ENCODE measurements at places on chromosomes 3 and 15.

DNA sequence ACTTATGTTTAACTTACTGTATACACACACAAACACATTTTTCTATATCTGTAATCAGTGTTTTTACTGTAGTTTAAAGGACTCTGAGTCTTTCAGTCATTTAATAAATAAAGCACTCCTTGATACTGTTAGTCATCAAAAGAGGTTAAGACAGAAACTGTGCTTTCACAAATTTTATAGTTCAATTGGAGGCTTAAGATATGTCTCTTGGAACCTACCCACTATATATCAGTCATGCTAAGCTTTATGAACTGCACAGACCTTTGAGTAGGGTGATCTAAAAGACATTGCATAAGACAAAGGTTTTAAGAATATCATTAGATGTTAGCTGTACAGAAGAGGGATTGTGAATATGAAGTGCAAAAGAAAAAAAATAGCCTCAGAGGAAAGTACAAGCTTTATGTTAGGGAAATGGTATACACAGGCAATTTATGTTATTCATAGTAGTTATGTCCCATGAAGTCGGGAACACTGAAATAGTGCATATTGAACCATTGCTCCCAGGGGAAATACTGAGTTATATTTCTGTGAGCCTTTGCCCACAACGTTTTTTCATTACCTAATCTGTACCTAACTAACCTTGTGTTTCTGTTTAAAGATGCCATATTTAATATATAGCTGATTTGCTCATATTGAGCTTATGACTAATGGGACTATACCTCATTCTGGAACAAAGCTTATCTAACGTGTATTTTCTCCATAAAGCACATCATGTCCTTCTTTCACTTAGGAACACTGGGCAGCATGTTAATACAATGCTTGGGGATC is 19.7 kb downstream of the CHMP2B start:
- DNase-seq: no peak

GRCh38 chr3:17009826-17010225 is 125.1 kb downstream of the PLCL2 start:
- DNase-seq: no peak

DNA sequence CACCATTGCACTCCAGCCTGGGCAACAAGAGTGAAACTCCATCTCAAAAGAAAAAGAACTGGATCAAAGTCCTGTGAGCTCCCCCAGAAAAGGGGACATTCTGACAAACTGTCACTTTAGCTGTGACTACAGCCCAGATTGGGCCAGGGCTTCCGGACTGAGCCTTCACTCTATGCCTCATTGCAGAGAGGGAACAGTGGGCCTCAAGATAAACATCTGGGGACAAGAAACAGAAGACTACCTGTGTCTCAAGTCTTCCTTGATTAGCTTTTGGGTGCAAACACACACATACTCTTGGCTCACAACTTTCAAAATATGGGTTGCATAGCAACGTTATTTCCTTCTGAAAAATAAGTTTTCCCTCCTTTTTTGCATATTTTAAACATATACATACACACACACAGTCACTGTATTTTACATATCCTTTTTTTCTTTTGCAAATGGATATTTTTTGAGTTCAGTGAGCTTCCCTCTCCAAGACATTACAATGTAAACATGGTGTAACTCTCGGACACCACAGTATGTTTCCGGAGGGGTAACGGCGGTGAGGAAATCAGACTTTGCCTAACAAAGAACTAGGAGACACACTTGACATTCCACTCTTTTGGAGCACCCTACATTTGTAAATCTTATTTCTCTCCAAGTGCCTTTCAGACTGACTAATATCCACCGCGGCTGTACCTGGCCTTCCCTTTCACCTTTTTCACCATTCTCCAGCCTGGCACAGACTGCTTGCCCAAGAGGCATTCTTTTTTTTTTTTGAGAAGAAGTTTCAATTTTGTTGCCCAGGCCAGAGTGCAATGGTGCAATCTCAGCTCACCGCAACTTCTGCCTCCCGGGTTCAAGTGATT is 3.5 kb downstream of the TKT start:
- no peak for DNase-seq

- DNase-seq: no peak
These were observed 330.8 kb downstream of the TIGIT start for GRCh38 chr3:114624571-114625181.

DNA sequence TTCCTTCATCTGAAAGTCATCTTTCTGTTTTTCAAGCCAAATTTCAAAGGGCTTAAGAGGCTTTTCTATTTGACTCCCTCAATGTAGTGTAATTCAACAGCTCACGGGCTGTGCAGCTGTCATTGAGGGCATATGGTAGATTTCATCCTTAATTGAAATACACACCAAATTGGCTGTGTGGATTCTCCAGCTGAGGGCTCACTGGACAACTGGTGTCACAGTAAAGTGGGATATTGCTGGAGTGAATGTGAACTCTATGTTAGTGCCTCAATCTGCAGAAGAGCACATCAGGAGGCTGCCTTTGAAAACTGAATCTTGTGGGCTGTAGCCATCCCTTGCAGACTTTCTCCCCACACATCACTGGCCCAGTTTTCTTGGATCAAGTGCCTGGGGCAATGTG is 120.1 kb downstream of the GALK2 start:
- DNase-seq: no peak

DNA sequence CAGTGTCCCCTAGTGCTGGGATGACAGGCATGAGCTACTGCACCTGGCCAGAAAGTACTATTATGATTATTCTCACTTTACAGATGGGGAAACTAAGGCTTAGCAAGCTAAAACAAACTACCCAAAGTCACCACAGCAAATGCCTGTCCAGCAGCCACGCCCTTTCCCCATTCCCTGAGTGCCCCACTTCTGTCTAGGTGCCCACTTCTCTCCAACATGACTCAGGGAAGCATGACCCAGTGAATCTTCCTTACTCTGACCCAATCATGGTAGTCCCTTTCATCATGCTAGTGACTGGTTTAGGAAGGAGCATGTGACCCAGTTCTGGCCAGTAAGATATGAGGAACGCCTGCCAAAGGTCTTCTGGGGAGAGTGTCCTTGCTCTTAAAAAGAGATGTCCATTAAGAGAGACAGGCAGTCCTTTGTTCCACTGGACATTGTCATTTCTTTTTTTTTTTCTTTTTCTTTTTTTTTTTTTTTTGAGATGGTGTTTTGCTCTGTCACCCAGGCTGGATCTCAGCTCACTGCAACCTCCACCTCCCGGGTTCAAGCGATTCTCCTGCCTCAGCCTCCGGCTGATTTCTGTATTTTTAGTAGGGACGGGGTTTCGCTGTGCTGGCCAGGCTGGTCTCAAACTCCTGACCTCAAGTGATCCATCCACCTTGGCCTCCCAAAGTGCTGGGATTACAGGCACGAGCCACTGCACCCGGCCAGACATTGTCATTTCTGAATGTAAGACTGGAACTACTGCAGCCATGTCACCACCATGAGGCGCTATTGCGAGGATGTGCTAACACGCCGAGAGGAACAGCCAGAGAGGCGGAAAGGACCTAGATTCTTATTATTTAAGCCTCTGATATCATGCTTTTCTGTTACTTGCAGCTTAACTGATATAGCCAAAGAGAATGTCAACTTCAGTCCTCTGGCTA is 19.8 kb downstream of the MEGF11 start:
- no peak for DNase-seq

GRCh38 chr15:69987492-69988489 is 109.9 kb downstream of the TLE3 start:
- no peak for DNase-seq

DNA sequence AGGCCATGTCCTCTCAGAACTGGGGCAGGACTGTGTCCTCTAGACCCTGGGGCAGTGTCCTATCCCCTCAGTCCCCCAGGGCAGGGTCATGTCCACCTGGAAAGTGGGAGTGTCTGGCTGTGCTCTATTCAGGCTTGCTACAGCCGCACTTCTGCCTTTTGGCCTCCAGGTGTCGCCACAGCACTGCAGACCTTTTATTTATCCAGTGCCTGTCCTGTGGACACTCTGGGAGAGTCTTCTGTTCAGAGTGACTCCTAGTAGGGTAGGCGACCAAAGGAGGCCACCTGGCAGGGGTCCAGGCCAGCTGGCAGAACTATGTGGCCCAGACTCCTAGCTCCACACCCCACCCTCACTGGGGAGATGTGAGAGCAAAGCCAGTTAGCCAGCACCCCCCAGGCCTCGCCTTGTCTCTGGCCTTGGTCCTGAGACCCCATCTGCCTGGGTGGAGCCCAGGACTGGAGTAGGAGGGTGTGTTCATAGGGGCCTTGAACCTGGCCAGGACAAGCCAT is 3.9 kb downstream of the TMIE start:
- peak; percentile 35 for DNase-seq

DNA sequence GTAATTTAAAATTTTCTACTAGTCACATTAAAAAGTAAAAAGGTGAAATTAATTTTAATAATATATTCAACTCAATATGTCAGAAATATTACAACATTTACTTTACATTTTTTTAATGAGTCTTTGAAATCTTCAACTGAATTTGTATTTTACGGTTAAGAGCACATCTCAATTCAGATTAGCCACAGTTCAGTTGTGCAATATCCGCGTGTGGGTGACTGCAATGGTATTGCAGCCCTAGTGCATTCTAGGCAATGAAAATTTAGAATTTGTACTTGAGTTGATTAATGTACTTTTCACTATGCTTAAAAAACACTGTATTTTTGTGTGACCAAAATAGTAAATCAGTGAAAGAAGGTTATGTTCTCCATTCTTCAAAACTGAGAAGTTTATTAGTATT is 57.3 kb downstream of the CEP63 start:
- no peak for DNase-seq

DNA sequence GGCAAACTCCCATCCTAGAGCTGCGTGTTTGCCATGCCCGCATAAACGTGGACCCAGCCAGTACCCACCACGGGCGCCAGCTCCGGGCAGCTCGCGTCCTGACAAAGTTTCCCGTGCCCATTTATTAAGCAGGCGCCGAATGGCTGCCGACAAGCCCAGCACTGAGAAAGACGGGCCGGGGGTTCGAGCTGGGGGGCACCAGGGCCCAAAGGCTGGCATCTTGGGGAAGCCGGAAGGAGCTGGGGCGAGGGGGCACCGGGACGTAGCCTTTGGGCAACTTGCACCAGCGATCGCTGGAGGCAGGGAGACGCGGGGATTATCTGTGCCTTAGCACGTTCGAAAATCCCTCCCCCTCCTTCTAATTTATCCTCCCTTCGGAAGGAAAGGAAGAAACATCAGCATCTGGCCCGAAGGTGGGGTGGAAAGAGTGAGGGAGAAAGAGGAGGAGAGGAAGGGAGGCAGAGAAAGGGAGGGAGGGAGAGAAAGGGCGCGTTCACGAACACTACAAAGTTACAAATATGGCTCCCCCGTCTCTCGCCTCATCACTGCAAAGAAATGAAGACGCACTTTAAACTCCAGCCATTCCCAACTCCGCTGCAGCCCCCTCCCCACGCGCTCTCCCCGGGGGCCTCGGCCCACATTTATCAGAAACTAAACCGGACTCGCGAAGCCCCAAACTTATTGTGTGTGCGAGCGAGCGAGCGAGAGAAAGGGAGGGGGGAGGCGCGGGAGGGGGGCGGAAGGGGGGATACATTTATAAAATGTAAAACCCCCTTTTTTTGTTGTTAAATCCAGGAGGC is 1.0 kb downstream of the ANP32A start:
- peak; percentile 56 for DNase-seq

- DNase-seq: no peak
These were observed 420.0 kb downstream of the LPP start for GRCh38 chr3:188573956-188574355.

- peak; percentile 11 for DNase-seq
These were observed 3.0 kb downstream of the PLA1A start for GRCh38 chr3:119600732-119601131.

DNA sequence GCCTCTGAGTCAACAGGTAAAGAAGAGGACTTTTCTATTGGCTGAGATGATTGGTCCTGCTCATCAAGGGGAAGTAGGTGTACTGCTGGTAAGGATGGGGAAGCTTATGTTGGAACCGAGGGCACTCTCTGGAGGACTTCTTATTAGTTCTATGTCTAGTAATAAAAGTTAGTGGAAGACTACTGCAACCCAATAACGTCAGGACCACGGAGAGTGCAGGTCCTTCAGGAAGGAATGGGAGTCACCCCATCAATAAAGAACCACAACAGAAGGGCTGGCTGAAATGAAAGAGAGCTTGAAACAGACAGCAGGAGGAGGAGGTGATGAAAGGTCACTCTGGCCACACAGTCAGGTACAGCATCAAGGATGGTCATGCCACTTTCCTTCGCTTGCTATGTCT is 68.8 kb upstream of the PRR23E start:
- no peak for DNase-seq

DNA sequence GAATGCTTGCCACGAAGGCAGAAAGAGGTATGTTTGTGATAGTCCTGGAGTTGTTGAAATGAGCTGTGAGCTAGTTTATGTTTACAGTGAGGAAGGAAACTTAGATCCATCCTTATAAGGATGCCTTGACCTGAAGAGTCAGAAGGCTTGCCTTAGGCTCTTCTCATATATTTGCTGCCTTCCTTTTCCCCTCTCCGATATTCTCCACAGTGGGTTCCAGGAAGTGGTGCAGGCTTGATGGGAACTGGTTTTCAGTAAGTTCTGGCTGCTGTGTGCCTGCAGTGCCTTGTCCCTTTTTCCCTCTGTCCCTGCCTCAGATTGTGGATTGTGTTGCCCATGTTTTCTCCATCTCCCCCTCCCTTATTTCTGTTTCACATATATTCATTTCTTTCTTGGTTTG is 287.3 kb upstream of the UBE2E1 start:
- DNase-seq: no peak

DNA sequence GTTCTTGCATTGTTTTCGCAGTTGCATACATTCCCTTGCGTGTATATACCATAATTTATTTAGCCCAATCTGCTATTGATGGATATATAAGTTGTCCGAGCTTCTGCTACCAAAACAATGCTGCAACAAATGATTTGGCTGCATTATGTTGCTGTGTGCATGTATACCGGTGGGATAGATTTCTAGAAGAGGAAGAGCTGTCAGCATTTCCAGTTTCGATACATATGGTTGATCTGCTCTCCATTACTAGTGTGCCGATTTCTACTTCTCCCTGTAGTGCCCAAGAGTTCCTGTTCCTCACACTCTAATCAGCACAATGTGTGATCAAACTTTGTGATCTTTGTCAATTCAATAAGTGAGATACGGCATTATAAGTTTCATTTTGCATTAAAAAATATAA is 92.8 kb upstream of the NMNAT3 start:
- no peak for DNase-seq

DNA sequence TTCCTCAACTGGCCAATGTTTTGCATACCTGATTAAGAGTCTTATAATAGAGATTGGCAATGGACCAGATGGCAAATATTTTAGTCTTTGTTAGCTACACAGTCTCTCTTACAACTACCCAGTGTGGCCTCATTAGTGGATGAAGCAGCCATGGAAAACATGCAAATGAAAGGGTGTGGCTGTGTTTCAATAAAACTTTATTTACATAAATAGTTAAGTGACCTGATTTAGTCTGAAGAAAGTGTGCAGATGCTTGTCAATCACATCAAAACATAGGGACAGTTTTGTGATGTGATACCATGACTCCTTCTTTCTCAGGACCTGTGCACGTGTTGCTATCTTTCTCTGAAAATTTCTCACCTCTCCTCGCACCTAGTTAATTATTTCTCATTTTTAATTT is 309.8 kb upstream of the GRM7 start:
- DNase-seq: no peak
